Fibroblast of the aortic adventitia (primary cell): ENCODE measurements at places on chromosomes 7 and 10. TPM values are rescaled to one million over a fixed set of nuclear protein-coding genes. Genes with fewer than 3 reads are reported as not detected.

DNA sequence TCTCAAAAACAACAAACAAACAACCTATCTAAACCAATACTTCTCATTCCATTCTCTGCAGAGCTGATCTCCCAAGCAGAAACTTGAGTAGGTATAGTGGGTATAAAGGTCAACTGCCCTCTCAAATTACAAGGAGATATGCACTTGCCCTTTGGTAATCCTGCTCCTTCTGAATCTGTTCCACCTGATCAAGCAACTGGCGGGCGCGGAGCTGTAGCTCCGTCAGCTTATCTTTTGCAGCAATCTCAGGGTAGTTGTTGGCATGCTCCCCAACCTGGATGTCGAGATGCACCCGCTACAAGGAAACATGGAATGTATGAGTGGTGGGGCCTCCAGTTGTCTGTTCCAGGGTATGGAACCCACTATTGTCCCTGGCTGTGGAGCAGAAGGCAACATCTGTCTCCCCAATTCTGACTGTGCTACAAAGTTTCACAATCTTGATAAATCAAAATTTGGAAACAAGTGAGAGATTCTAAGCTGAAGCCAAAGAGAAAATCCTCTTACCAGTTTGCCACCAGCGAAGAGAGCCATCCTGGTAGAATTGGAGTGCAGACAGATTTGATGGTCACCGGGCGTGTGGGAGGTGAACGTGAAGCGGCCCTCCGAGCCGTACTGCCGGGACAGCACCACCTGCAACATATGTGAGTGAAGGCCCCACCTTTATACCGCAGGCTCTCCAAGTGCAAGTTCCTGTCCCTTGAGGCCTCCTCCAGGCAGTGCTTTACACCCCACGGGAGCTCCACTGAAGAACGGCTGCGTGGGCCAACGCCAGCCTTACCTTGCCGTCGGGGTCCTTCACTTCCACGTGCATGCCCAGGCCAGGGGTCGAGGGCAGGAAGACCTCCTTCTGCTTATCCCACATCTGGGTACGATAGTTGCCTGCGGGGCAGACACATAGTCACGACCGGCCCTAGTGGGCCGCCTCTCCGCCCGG is 819 bp downstream of the TMED4 start:
- no peak for DNase-seq

DNA sequence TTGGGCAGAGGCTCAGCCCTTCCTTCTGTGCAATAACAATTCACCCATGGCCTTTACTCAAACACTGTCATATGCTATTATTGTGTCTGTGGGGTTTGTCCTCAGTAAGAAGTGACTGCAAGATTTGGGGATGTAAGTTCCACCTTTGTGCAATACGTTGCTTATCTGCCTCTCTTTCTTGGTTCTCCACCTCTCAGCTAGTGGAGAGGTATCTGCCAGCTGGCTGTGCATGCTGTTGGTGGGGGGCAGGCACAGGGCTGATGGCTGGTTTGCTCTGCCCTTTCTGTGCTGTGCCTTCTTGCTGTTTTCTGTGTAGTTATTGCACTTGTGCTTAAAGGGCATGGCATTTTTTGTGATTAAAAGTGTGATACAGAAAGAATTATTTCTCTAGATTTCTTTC is 36.2 kb downstream of the CNNM1 start:
- DNase-seq = no peak

GRCh38 chr10:30467651-30468338 is 33.8 kb downstream of the MAP3K8 start:
- DNase-seq = no peak

The SLC18A2 gene
- total RNA-seq = under 0.01 TPM in 1 of 2 replicates, not detected in the other

- no peak for DNase-seq
Measured at GRCh38 chr7:121103086-121103485, 114.6 kb downstream of the CPED1 start.

The HPS1 gene
- total RNA-seq = 42.3 and 53.4 TPM in 2 replicates

GRCh38 chr10:90911133-90912051 is 9.5 kb downstream of the ANKRD1 start:
- peak; percentile 87 for DNase-seq

The TUBB8 gene
- not detected in 2 replicates for total RNA-seq

DNA sequence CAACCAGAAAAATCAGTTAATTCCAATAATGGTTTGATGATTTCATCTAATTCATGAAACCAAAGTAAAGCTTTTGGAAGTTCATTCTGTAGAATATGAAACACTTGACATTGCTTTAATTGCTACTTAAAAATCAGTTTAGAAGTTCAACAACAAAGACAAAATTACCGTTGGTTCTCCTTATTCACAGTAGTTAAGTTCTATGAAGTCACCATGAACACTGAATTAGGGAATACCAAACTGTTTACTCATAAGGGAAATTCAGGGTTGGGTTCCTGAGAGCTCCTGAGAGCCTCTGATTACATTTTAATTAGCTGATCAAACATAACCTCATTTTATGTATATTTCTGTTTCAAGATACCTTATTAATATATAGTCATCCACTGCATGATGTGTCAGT is 46.2 kb downstream of the ZNF438 start:
- peak; percentile 54 for DNase-seq

DNA sequence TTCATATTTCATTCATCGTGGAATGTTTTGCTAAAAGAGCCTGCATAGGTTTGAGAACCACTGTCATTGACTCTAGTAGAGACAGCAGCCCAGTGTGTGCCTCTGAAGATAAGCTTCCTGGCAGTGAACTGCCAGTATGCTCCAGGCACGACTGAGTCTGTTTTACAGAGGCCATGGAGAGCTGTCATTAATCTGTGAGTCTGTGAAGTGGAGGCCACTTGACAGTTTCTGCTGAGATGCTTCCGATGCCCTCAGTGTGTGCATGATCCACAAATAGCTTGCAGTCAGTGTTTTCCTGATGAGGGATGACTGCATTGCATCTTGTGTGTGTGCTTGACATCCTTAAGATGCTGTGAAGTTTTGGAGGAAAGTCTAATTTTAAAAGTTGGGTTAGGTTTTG is 162.2 kb downstream of the PFKFB3 start:
- DNase-seq = no peak

- peak; percentile 61 for DNase-seq
Measured at GRCh38 chr7:117202511-117202910, 120.3 kb downstream of the WNT2 start.

- DNase-seq = no peak
Measured at GRCh38 chr7:139811066-139811465, 18.0 kb upstream of the TBXAS1 start.

- peak; percentile 99 for DNase-seq
Measured at GRCh38 chr7:116316838-116317628, 106.7 kb downstream of the TES start.

The TMEM229A gene
- 3.8 TPM in 1 of 2 replicates, not detected in the other for total RNA-seq

The AVPI1 gene
- total RNA-seq = 20.2 TPM in 2 replicates

The GNAT3 gene
- not detected in 2 replicates for total RNA-seq

The RNF148 gene
- total RNA-seq = 0.63 and 1.9 TPM in 2 replicates

The SMO gene
- 4.2 and 24.1 TPM in 2 replicates for total RNA-seq

DNA sequence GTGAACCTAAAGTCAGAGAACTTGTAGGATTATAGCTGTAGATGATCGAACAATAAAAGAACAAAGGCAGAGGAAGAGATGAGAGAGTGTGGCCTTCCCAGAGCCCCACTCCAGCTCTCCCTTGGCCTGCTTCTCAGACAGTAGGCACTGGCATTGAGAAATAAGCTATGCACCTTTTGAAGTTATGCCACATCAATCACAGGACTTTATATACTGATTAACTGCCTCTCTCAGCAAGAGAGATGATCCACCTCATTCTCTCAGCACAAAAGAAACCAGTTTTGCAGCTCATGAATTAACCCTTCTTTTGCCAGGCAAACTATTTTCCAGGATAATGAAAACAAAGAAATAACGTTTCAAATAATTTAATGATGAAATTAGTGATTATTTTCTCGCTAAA is 22.0 kb upstream of the CTTNBP2 start:
- DNase-seq = no peak

- peak; percentile 1 for DNase-seq
Measured at GRCh38 chr7:26307226-26307625, 15.6 kb downstream of the SNX10 start.

GRCh38 chr7:127158659-127159058 is 94.1 kb downstream of the GRM8 start:
- no peak for DNase-seq

DNA sequence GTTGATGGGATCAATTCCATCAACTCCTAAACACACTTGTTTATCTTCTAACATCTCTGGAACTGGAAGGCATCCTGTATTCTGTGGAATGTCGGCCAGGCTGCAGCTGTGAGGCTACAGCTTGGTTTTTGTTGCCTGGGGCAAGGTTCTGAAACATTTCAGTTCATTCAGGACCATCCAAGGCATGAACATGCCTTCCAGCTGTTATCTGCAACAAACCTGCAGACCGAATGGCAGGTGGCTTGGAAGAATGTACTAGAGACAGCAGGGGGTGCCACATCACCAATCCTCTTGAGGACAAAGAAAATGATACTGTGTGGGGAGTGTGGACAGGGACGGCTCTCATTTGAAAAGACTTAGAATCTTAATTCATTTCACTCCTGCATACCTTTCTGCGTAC is 12.4 kb downstream of the PAPOLB start:
- peak; percentile 35 for DNase-seq

The FRMD4A gene
- total RNA-seq = 32.1 and 42.4 TPM in 2 replicates

The CHST12 gene
- 2.2 and 4.2 TPM in 2 replicates for total RNA-seq

DNA sequence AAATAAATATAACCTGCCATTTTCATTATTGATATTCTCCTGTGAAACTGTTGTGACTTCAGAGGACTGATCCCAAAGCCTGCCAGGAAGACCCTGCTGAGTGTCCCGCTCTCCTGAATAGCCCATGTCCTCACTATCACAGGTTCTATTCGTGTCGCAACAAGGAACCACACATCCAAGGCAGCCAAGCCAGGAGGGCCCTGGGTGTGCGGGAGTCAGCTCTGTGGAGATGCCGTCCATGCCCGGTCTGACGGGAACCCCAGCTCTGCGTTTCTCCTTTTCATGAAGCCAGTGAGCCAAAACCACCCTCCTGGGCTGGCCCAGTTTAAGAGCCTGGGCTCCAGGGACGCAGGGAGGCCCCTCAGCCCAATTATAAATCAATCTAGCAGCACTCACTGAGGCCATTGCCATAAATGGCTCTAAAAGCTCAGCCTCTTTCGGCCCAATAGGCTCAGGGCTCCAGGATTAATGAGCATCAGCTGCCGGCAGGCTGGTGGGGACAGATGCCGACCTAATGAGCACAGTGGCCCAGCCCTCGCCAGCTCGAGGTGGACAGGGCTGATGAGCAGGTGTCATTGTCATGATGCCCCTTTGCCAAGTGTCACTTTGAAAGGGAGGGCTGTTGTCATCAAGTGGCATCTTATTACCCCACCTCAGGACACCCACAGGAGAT is 177.9 kb downstream of the PLXNA4 start:
- no peak for DNase-seq

The AHR gene
- 326 and 493 TPM in 2 replicates for total RNA-seq

- DNase-seq = no peak
Measured at GRCh38 chr10:77038407-77038806, 599.2 kb downstream of the KCNMA1 start.

- DNase-seq = no peak
Measured at GRCh38 chr7:35780070-35780469, 20.8 kb upstream of the SEPTIN7 start.

GRCh38 chr10:69318867-69319727 is 40.8 kb downstream of the HK1 start:
- DNase-seq = peak; percentile 60

DNA sequence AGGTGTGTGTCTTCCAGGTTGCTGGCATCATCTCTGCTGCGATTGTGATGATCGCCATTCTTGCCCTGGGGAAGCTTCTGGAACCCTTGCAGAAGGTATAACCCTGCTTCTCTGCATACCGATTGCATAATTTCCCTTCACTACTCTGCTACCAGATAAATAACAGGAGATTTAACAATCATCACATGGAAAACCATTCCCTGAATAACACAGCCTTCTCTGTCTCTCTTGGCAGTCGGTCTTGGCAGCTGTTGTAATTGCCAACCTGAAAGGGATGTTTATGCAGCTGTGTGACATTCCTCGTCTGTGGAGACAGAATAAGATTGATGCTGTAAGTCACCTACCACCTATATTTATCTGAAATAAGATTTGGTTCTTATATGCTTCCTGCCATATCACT is 33.8 kb downstream of the SLC26A4 start:
- DNase-seq = peak; percentile 42

DNA sequence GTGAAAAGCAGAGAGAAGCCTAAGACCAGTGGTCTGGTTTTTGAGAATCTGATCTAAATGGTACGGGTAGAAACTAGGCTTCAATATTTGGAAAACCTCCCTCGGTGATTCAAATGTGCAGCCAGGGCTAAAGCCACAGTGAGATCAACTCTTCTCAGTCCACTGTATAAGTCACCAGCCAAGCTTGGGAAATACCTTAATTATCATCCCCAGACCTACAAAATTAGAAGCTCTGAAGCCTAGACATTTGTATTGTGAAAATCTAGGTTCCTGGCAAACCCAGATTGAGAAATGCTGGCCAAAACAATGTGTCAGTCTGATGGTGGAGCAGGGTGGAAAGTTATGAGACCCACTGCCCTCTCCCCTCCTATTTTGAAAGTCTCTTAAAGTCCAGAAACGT is 131.7 kb downstream of the DGKI start:
- DNase-seq = peak; percentile 40

GRCh38 chr10:75696536-75696935 is 265.1 kb downstream of the LRMDA start:
- DNase-seq = no peak

The LRMDA gene
- 3.6 and 6.3 TPM in 2 replicates for total RNA-seq

The ZNF804B gene
- total RNA-seq = not detected in 2 replicates

The PRPS1L1 gene
- total RNA-seq = not detected in 2 replicates
